NCI-H524 (cell line): ENCODE measurements at places on chromosomes 6 and 20.

DNA sequence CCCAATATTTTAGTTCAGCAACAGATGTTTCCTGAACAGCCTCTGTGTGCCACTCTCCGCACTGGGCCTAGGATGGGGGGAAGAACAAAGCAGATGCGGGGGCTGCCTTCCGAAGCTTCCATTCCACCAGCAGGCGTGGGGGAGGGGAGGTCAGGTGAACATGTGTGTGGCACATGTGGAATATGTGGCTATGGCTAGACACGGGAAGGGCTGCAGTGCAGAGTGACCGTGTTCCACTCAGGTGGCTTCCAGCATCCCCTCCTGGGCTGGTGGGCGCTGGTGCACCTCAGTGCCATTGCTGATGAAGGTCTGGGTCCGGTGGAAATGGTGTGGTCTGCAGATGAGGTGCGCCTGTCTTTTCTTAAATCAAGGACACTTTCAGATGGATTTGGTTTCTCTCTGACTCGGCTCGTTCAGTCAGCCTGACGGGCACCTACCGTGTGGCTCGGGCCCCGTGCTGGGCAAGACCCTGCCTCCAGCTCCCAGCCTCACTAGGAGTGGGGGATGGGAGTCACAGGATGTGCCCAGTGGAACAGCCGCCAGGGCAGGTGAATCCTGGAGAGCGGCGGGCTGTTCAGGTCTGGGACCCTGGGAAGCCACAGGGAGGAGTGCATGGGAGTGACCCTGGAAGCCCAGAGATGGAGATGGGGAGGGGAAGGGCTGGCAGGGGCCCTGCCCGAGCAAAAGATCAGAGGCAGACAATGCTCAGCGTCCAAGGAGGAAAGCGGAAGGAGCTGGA, 111.0 kb downstream of the SYCP2 start:
- DNase-seq: no peak

GRCh38 chr6:6176127-6176526, 144.3 kb downstream of the F13A1 start:
- no peak for DNase-seq

GRCh38 chr6:5976811-5977210, 29.9 kb downstream of the NRN1 start:
- DNase-seq: no peak

DNA sequence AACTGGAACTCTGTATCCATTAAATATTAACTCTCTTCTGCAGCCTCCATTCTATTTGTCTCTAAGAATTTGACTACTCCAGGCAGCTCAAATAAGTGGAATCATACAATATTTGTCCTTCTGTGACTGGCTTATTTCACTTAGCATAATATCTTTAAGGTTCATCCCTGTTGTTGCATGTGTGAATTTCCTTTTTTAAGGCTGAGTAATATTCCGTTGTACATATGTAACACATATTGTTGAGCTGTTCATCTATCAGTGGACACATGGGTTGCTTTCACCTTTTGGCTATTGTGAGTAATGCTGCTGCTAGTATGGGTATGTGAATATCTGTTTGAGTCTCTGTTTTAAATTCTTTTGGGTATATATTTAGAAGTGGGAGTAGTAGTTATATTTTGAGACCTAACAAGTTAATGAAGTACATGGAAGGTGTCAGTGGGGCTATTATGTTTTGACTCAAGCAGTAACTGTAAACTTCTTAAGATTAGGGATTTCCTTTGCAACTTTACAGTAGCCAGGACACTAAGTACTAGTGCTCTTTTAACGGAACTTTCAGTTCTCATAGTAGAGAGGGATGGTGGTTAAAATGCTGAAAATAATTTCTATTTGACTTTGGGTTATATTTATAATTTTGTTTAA, 29.7 kb upstream of the TMEM217 start:
- DNase-seq: no peak

GRCh38 chr6:170344631-170345576, 38.3 kb downstream of the FAM120B start:
- no peak for DNase-seq

DNA sequence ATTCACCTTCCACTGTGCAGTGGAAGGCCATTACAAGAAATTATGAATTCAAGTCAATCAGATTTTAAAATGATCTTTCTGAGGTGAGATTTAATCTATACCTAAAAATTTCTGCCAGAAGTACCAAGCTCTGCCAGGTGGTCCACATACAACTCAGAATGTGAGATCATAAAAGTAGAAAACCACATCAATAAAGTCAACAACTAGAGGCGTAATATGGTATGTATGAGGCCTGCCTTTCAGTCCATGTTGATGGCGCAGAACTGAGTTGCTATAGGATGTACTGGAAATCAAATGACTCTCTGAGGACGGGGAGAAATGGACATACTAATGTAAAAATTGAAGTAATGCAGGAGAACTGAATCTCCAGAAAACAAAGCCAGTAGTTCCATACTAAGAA, 163.8 kb upstream of the FBXL4 start:
- DNase-seq: no peak

- DNase-seq: peak; percentile 12
These were observed 630.3 kb upstream of the MAN1A1 start for GRCh38 chr6:119979862-119980261.

- peak; percentile 12 for DNase-seq
These were observed 110.2 kb upstream of the ZNF184 start for GRCh38 chr6:27582928-27583725.

- no peak for DNase-seq
These were observed 7.2 kb downstream of the FAM120B start for GRCh38 chr6:170313716-170314295.

DNA sequence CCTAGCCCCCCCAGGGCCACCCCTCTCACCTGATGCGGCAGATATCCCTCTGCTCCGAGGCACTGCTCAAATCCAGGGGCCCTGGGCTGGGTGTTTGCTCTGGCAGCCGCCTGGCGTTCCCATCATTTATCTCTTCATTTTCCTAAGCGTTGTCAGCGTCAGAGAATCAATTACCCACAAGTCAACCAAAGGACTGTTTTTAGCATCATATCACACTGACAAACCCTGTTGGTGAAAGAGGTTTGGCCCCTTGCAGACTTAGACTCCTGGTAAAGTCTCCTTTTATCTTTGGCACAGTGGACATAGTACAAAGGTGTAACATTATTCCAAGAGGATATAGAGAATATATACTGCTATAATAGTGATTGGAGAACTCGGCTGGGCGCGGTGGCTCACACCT, at the start of gene GHRH:
Gene GHRH, minus strand, starts transcription at position 101 of the 400 bp plus-strand sequence. CDS start 4,925 bp downstream, outside the sequence.
- no peak for DNase-seq

GRCh38 chr6:84007871-84008270, 25.7 kb upstream of the MRAP2 start:
- DNase-seq: no peak

GRCh38 chr6:145891126-145891525, 73.0 kb downstream of the SHPRH start:
- DNase-seq: no peak

DNA sequence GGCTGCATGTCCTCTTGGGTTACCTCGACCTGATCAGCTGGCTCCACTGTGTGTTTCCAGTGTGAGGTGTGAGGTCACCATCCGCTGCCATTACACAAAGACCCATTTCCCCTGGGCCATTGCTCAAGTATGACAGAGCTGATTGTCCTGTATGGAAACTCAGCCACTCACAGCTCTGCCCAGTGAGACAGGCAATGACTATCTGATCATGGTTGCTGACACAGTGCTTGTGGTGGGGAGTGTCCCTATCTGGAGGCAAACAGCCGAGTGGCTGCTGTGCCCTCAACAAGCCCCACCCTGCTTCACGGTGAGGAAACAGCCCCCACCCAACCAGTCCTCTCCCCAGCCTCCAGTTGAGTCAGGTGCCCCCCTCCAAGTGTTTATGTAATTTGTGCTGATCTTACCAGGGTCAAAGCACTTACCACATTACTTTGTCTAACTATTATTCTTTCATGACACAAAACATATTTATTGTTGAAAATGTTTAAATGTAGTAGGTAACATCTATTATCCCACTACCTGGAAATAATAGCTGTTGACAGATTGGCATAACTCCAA, 11.7 kb upstream of the MAPK13 start:
- DNase-seq: no peak

GRCh38 chr6:155740781-155741399, 285.3 kb upstream of the NOX3 start:
- DNase-seq: no peak

- DNase-seq: no peak
These were observed 126.8 kb downstream of the AKAP7 start for GRCh38 chr6:131262060-131262459.

GRCh38 chr20:32506721-32507120, 78.4 kb downstream of the NOL4L start:
- DNase-seq: no peak

DNA sequence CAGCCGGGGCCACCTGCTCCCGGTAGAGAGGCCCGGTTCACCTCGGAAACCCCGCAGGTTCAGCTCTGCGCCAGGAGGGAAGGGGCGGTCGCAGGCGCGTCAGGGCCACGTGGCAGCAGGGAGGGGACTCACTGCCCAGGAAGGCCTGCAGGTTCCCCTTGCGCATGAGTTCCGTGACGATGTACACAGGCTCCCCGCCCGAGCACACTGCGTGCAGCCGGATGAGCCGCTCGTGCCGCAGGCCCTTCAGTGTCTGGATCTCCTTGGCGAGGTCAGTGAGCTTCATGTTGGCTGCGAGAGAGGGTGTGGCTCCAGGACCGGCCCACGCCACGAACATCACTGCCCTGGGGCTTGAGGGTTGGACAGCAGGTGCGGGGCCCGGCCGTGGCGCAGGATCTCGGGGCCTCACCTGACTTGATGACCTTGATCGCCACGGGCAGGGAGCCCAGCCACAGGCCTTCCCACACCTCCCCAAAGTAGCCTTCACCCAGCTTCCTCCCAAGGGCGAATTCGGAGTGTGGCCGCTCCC, 4.9 kb upstream of the PTK6 start:
- no peak for DNase-seq

GRCh38 chr6:34656378-34657036, 40.1 kb downstream of the ILRUN start:
- no peak for DNase-seq

GRCh38 chr20:63117151-63117550, 98.8 kb downstream of the YTHDF1 start:
- DNase-seq: no peak

- peak; percentile 87 for DNase-seq
These were observed at the start of gene NFKBIE for GRCh38 chr6:44265007-44265721. TSS of gene NFKBIE (minus strand) at chr6:44265551. CDS start at chr6:44265346, 205 bp downstream.

GRCh38 chr6:132612449-132613108, 11.5 kb downstream of the TAAR2 start:
- no peak for DNase-seq

GRCh38 chr20:8917084-8917483, 151.8 kb upstream of the PLCB4 start:
- DNase-seq: no peak

- no peak for DNase-seq
These were observed 87.9 kb downstream of the SCAF8 start for GRCh38 chr6:154821099-154821498.

DNA sequence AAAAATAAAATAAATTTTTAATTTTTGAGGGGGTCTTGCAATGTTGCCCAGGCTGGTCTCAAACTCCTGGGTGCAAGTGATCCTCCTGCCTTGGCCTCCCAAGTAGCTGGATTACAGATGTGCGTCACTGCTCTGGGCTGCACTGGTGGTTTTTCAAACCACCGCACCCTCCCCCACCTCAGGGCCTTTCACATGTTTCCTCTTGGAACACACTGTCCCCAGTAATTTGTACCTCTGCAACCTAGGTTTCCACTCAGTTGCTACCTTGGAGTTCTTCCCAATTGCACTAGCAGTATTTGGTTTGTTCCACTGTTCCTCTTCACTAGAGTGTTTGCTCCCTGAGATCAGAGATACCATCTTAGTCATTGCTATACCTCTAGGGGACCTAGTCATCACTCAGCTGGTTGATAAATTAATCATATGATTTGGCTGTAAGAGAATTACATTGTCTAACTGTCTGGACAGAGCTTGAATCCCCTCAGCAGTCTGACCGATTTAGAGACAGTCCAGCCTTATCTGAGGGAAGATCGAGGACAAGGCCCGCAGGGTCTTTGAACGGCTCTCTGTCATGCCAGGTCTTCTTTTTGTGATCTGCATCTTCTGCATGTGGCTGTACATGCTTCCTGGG, 32.0 kb downstream of the CEP43 start:
- no peak for DNase-seq

DNA sequence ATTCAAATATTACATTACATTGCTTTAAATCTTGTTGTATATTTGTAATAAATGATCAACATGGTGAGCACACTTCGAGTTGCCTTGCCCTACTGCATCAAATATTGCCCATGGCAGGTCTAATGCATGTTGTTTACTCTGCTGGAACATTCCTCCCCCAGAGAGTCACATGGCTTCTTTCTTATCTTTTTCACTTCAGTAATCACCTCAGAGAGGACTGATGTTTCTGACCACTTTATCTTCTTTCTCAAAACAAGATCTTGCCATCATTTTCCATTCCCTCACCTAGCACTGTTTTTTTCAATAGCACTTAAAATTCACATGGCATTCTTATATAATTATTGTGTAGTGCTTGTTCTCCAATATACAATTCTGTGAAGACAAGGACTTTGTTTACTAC, 243.5 kb upstream of the THEMIS start:
- DNase-seq: no peak

- DNase-seq: no peak
These were observed 225.2 kb downstream of the SMOC2 start for GRCh38 chr6:168666170-168666569.

- DNase-seq: no peak
These were observed 11.8 kb upstream of the STXBP5 start for GRCh38 chr6:147192278-147192911.

DNA sequence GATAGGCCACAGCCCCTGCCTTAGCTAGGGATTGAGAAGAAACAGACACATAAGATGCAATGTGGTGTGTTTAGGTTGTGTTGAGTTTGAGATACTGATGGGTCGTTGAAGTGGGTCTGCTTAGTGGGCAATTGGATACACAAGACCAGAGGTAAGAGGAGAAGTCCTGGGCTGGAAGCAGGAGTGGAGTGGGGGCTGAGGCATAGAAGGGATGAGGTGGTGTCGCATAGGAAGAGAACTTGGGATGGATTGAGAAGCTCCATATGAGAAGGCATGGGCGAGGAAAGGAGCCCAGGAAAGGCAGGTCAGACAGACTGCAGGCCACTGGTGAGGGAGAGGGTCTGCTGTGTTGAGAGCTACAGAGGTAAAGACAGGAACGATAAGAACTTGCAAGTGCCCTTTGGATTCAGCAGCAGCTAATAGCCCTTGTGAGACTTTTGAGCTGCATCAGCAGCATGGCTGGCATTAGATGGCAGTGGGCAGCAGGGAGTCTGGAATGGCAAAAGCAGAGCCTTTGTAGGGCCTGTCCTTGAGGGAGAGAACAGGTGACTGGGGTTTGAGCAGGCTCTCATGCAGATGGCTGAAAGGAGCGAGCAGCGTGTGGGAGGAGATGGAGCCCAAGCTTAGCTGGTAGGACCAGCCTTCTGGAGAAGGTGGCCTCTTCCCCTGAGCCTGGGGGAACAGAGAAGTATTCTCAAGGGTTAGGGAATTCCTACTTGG, 33.2 kb downstream of the PLCG1 start:
- DNase-seq: no peak

- no peak for DNase-seq
These were observed 19.3 kb downstream of the TMEM74B start for GRCh38 chr20:1165521-1165920.

GRCh38 chr6:105898286-105898685, 187.8 kb upstream of the PRDM1 start:
- no peak for DNase-seq

- peak; percentile 69 for DNase-seq
These were observed 34.6 kb downstream of the HDAC2 start for GRCh38 chr6:113936093-113936934.
